ENCODE measurements at places on chromosomes 7 and 10.
A peak's percentile ranks its signal among the peaks of the same experiment; 100 is the strongest.

GRCh38 chr7:92292981-92293380 lies 47.2 kb downstream of the ANKIB1 start:
- no peak for DNase-seq
- peaks cover 14% of the 10 kb centered on the region for H3K36me3 ChIP-seq
- H3K27me3 ChIP-seq: no peaks in the 10 kb centered on the region

- DNase-seq: no peak
- no peaks in the 10 kb centered on the region for H3K27me3 ChIP-seq
- peaks cover 5% of the 10 kb centered on the region for H3K4me1 ChIP-seq
- H3K4me3 ChIP-seq: no peak overlapping the region
- no peak overlapping the region for H3K27ac ChIP-seq
Measured at GRCh38 chr7:129684777-129685176, 73.3 kb downstream of the NRF1 start.

DNA sequence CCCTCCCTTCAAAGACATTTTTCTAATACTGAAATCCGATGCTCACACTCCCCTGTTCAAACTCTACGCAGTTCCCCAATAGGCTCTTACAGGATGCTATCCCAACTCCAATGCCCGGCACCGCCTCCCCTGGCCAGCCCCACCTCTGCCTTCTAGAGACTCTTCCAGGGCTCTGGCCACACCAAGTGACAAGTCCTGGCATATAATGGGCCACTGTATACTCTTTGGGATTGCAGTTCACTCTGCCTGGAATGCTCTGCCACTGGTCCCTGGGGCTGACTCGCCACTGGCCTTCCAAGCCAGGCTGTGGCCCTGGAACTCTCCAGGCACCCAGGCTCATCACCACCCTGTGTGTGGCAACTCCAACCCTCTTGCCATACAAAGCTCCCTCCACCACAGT lies 3.1 kb upstream of the BRI3 start:
- no peak overlapping the region for H3K4me3 ChIP-seq
- peaks cover 13% of the 10 kb centered on the region for H3K4me1 ChIP-seq
- no peaks in the 10 kb centered on the region for H3K36me3 ChIP-seq
- no peaks in the 10 kb centered on the region for H3K27me3 ChIP-seq
- H3K27ac ChIP-seq: no peak overlapping the region

DNA sequence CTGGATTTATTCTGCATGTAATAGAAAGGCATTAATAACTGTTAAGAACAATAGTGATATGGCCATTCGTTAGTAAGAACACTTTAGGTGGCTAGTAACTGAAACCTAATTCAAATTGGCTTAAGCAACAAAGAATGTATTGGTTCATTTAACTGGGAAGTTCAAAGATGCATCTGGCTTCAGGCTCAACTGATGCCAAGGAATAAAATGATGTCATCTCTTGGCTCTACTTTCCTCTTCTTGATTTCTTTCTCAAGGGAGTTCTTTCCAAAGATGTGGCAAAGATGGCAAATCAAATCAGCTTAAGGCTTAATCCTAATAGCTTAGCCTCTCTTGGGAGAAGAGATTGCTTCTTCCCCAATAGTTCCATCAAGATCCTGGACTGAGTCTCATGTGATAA lies 51.6 kb downstream of the PIK3CG start:
- peaks cover 2% of the 10 kb centered on the region for H3K27me3 ChIP-seq
- H3K36me3 ChIP-seq: peaks cover 18% of the 10 kb centered on the region
- H3K4me1 ChIP-seq: peaks cover 6% of the 10 kb centered on the region
- H3K27ac ChIP-seq: no peak overlapping the region
- no peak overlapping the region for H3K4me3 ChIP-seq

- DNase-seq: no peak
- H3K27ac ChIP-seq: no peak overlapping the region
- H3K36me3 ChIP-seq: no peaks in the 10 kb centered on the region
- peaks cover 5% of the 10 kb centered on the region for H3K4me1 ChIP-seq
Measured at GRCh38 chr10:132293201-132293812, 14.4 kb downstream of the STK32C start.

- no peaks in the 10 kb centered on the region for H3K36me3 ChIP-seq
- no peak overlapping the region for H3K4me3 ChIP-seq
- H3K27me3 ChIP-seq: peaks cover 19% of the 10 kb centered on the region
- H3K27ac ChIP-seq: no peak overlapping the region
- no peak for DNase-seq
- peaks cover 4% of the 10 kb centered on the region for H3K4me1 ChIP-seq
Measured at GRCh38 chr10:100297242-100297641, 10.8 kb upstream of the BLOC1S2 start.

DNA sequence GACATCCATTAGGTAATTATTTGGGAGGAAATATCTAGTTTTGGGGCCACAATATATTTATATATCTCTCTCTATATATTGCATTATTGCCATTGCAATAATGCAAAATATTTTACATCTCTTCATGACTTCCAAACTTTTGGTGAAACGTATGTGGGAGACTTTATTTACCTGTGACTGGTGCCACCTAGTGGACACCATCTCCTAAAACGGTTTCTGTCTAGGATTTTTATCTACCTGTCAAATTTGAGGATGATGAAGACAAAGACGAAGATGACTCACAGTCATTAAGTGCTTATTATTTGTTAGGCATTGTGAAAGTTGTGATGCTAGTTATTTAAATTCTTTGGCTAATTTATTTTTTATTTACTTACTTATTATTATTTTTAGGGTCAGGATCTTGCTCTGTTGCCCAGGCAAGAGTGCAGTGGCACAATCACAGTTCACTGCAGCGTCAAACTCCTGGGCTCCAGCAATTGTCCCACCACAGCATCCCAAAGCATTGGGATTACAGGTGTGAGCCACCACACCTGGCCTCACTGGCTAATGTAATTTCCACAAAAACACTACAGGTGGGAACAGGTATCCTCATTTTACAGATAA lies 18.7 kb upstream of the CBLL1 start:
- peak; percentile 34 for DNase-seq
- H3K36me3 ChIP-seq: no peaks in the 10 kb centered on the region
- no peaks in the 10 kb centered on the region for H3K4me1 ChIP-seq

- no peak for DNase-seq
- no peak overlapping the region for H3K4me3 ChIP-seq
- no peaks in the 10 kb centered on the region for H3K36me3 ChIP-seq
- H3K27me3 ChIP-seq: peaks cover 22% of the 10 kb centered on the region
- no peak overlapping the region for H3K27ac ChIP-seq
Measured at GRCh38 chr7:26035552-26035951, 116.4 kb upstream of the NFE2L3 start.

DNA sequence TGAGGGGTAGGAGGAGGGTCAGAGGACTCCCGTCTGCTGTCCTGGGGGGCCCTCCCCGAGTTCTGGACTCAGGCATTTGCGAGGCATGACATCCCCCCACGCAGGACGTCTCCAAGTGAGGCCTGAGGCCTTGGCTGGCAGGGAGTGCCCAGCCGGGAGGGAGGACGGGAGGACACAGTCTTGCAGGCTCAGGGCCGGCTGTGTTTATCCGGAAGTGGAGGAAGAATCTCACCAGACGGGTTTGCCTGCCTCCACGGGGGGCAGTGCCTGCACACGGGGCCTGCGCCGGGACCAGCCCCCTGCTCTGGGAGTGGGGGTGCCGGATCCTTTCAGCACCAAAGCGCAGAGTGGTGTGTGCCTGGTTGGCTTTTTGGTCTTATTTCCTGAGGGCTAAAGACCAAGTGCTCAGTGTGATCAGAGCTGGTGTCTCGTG lies 10.9 kb downstream of the PWWP2B start:
- H3K4me1 ChIP-seq: peaks cover 10% of the 10 kb centered on the region
- no peaks in the 10 kb centered on the region for H3K27me3 ChIP-seq
- DNase-seq: no peak
- H3K36me3 ChIP-seq: peaks cover 13% of the 10 kb centered on the region

GRCh38 chr10:106919871-106920282 lies 244.6 kb downstream of the SORCS1 start:
- H3K4me3 ChIP-seq: no peak overlapping the region
- H3K27ac ChIP-seq: no peak overlapping the region
- no peaks in the 10 kb centered on the region for H3K4me1 ChIP-seq
- H3K27me3 ChIP-seq: peaks cover 1% of the 10 kb centered on the region

GRCh38 chr10:89556600-89556999 lies 21.2 kb upstream of the SLC16A12 start:
- DNase-seq: no peak
- H3K4me1 ChIP-seq: no peaks in the 10 kb centered on the region
- no peak overlapping the region for H3K27ac ChIP-seq
- peaks cover 3% of the 10 kb centered on the region for H3K27me3 ChIP-seq
- no peaks in the 10 kb centered on the region for H3K36me3 ChIP-seq

- H3K4me3 ChIP-seq: no peak overlapping the region
- no peaks in the 10 kb centered on the region for H3K4me1 ChIP-seq
- no peak overlapping the region for H3K27ac ChIP-seq
Measured at GRCh38 chr7:96669812-96670211, 39.8 kb downstream of the SEM1 start.

GRCh38 chr10:103814626-103815370 lies 40.6 kb downstream of the SH3PXD2A start:
- DNase-seq: no peak
- no peaks in the 10 kb centered on the region for H3K36me3 ChIP-seq
- no peaks in the 10 kb centered on the region for H3K4me1 ChIP-seq
- peak overlapping the region; percentile 72 for H3K27ac ChIP-seq
- H3K27me3 ChIP-seq: peaks cover 32% of the 10 kb centered on the region

DNA sequence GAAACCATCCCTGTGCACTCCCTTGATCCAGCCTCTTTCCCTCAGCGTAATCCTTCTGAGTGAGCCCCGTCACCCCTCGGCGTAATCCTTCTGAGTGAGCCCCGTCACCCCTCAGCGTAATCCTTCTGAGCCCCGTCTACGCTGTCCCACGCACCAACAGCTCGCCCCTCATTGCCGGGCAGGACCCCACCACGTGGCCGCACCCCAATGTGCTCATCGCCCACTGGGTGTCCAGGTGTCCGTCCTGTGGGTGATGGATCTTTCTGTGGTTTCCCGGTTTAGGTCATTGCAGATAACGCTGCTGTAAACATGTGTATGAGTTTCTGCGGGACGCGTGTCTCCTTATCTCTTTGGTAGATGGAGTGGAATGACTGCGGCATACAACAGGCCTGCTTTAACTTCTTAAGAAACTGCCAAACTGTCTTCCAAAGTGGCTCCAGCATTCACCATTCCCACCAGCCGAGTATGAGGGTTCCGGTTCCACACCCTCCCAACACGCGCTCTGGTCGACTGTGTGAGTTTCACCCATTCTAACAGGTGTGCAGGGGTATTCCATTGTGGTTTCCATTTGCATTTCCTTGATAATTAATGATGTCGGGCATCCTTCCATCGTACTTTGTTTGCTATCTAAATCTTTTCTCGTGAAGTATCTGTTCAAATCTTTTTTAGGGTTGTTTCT lies 42.1 kb upstream of the NKX6-2 start:
- H3K36me3 ChIP-seq: no peaks in the 10 kb centered on the region
- DNase-seq: no peak
- no peak overlapping the region for H3K4me3 ChIP-seq
- H3K4me1 ChIP-seq: no peaks in the 10 kb centered on the region
- H3K27ac ChIP-seq: no peak overlapping the region

DNA sequence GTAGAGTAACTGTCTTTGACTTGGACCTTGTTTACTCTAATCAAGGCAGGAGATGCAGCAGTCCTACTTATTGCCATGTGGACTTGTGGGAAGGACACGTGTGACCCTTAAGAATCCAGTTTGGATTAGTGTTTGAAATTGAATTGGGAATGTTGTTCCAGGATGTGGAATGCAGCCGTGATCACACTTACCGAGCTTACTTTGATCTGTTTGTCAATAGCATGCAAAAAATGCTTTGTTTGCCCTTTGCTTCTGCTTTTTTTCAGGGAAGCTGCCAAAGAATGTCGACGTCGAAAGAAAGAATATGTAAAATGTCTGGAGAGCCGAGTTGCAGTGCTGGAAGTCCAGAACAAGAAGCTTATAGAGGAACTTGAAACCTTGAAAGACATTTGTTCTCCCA lies 84.7 kb downstream of the CREM start:
- peaks cover 3% of the 10 kb centered on the region for H3K4me1 ChIP-seq
- DNase-seq: no peak

- no peaks in the 10 kb centered on the region for H3K27me3 ChIP-seq
- DNase-seq: no peak
- no peaks in the 10 kb centered on the region for H3K36me3 ChIP-seq
- H3K4me3 ChIP-seq: no peak overlapping the region
- peaks cover 9% of the 10 kb centered on the region for H3K4me1 ChIP-seq
- H3K27ac ChIP-seq: no peak overlapping the region
Measured at GRCh38 chr10:28284126-28284525, 18.7 kb downstream of the MPP7 start.

GRCh38 chr7:35805876-35806275 lies 5.0 kb downstream of the SEPTIN7 start:
- no peaks in the 10 kb centered on the region for H3K27me3 ChIP-seq
- no peak overlapping the region for H3K27ac ChIP-seq
- peaks cover 13% of the 10 kb centered on the region for H3K36me3 ChIP-seq
- H3K4me1 ChIP-seq: peaks cover 53% of the 10 kb centered on the region
- DNase-seq: no peak

- peaks cover 14% of the 10 kb centered on the region for H3K36me3 ChIP-seq
- H3K4me1 ChIP-seq: peaks cover 17% of the 10 kb centered on the region
- DNase-seq: no peak
- H3K27ac ChIP-seq: no peak overlapping the region
- peak overlapping the region; percentile 2 for H3K4me3 ChIP-seq
- H3K27me3 ChIP-seq: no peaks in the 10 kb centered on the region
Measured at GRCh38 chr7:5393748-5394147, 29.9 kb downstream of the TNRC18 start.

DNA sequence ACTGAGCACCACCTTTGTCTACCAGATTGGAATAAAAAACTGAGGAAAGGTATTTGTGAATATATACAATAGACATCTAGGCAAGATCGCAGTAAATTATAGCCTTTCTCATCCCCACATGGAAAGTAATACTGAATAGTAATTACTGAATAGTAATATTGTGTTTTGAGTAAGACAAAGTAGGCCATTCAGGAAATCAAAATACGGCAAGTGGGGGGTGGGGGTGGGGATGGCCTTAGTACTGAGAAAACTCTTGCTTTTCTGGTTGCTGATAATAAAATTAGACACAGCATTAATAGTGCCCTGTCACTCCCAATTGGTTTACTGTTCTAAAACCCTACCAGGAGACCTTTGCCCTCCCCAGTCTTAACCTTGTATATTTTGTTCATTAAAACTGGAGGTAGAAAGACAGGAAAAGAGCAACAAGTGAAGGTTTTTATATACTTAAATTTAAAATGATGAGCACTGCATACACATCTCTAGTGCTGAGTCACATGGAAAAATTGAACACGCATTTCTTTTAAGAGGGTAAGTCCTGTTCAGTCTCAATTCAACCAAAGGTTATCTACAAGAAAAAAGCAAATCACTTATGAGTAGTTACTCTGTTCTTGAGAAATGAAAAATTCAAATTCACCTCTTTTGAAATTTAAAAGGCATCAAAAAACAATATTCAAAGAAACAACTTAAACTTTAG lies 65.6 kb downstream of the IGF2BP3 start:
- H3K36me3 ChIP-seq: peaks cover 1% of the 10 kb centered on the region
- no peak overlapping the region for H3K4me3 ChIP-seq
- peaks cover 2% of the 10 kb centered on the region for H3K27me3 ChIP-seq
- H3K27ac ChIP-seq: no peak overlapping the region
